ENCODE measurements at places on chromosomes 3 and 15.

DNA sequence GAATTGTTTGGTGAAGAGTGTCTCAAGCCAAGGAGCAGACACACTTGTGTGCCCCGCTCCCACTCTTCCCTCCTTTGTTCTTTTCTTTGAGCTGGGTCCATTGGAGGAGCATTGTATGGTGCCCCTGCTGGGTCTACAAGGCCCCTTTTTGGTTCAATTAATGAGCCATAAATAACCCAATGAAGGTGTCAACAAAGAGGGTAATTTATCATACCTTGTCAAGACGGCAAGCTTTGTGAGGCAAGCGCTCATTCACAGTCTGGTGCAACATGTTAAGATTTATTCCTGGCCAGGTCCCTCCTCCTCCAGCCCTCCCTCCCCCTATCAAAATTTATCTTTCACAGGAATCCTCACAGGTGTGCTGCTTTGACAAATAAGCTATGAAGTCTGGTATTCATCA is 300.1 kb downstream of the RORA start:
- no peak for DNase-seq

- DNase-seq, result no peak
These were observed 85.1 kb downstream of the OXNAD1 start for GRCh38 chr3:16349986-16350596.

DNA sequence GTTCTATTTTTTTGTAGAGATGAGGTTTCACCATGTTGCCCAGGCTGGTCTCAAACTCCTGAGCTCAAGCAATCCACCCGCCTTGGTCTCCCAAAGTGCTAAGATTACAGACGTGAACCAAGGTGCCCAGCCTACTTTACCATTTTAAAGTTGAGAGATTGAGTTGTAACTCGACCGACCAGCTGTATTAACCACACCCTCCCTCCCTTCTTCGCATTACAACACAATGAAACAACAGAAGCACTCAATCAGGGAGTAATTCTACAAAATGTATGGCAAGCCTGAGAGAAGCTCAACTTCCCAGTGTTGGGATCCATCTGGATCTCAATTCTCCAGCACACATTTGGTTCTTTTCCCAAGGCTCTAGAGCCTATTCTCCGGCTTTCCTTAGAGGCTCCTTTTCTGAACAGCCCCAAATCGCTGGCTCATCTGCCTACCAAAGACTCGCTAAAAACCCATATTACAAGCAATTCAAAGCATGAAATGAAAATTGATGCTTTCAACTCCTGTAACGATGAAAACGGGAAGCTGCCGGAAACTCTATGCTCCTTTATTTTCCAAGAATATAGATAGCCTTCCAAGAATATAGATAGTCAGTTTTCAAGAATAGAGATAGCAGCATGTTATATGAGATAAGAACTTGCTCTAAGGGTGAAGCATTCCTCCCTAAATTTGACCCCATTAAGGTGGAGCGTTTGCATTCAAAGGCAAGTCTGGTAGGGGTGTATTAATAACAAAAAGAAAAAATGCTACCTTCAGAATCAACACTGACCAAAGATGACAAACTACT is 450.9 kb downstream of the MAGI1 start:
- no peak for DNase-seq

DNA sequence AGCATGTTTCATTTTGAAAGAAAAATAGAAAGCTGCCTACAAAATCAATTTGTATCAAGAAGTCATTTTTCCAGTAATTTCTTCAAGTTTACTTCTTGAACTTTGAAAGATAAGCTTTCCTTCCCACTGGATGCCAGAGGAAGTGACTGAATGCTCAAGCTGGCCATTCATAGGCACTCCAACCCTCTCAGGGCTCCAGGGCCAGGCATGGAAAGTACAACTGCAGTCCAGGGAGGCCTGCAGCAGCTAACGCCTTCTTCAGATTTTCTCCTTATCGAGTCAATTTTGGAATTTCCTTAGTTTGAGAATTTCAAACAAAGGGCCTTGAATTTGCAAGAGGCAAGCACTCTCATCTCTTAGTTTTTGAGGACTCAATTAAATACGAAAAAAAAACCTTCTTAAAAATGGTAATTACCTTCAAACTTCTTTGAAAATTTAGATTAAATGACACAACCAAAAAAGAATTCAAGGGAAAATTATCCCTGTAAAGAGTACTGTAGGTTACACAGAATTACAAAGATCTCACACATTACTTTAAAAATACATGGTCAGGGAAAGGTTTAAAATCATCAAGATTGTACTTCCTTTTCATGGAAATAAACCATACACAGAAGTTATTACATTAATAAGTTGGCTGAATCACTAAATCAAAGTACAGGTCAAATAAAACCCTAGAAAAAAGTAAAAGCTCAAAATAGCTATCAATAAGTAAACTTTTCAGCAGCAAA is 2.5 kb downstream of the UBP1 start:
- DNase-seq, result no peak

GRCh38 chr15:57405133-57405532 is 28.8 kb downstream of the CGNL1 start:
- DNase-seq, result no peak

DNA sequence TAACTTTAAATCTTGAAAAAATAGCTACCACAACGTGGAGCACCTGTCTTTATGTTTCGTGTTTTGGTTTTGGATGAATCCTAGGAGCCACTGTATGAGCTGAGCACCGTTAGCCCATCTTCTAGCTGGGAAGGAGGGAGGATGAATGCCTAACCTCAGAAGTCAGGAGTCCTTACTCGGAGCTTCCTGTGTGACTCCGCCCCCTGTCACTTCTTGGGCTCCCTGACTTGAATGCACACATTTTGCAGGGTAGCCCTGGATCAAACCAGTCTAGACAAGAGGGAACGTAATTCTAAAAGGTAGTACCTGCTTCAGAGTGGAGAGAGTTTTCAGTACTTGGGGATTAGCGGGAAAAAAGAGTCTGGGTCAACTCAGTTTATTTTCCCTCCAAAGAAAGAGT is 5.3 kb downstream of the GABRA5 start:
- DNase-seq, result no peak

Measured in epithelial cell of proximal tubule (primary cell).